ENCODE measurements at places on chromosomes 2 and 18.

DNA sequence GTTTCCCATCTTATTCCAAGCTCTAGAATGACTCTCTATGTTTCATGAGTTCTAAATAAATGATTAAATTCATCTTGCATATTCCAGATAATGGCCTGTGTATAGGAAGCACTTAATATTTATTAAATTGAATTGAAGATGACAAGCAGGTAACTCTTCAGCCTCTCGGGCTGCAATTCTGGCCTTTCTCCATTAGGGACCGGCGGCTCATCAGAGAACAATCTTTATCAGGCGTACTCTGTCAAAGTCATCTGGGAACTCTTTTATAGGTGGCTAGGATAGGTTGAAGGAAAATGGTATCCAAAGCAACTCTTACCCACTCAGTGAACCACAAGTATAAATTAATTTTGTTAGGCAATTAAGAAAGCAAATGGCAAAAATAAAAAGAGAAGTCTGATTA is 308.5 kb downstream of the NOL4 start:
- no peak for DNase-seq

- no peak for DNase-seq
Measured at GRCh38 chr18:9868857-9869714, 16.7 kb upstream of the TXNDC2 start.

- DNase-seq: no peak
Measured at GRCh38 chr2:178208336-178208735, 14.0 kb downstream of the OSBPL6 start.

GRCh38 chr2:173288561-173288960 is 66.1 kb upstream of the CDCA7 start:
- DNase-seq: no peak

GRCh38 chr18:51531501-51531900 is 334.0 kb upstream of the MEX3C start:
- DNase-seq: no peak

DNA sequence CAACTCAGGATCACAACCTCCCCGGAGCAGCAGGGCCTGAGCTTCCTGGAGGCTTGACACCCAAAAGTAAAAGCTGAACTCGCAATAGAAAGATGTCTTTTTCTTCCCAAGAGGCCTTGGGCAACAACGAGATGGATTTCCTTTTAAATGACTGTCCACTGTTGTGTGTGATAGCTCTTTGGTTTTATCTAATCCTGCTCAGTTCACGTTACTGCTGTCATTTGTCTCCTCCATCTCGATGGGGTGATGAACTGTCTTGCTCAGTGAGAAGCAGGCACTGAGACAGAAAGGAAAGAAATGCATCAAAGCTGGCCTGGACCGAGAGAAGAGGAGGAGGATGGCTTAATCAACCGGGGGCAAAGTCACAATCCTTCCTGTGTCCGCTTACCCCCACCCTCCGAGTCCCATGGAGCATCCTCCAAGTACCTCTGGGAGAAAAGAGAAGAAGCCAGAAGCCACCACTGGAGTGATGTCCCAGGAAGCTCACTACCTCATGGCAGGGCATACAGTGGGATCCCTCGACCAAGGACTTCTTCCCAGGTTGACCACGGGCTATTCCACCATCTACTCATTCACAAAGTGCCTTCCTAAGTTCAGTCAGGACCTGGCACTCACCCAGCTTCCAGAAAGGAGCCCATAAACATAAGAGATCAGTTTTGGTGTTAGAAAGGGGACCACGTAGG is 68.5 kb downstream of the GALNT14 start:
- no peak for DNase-seq

DNA sequence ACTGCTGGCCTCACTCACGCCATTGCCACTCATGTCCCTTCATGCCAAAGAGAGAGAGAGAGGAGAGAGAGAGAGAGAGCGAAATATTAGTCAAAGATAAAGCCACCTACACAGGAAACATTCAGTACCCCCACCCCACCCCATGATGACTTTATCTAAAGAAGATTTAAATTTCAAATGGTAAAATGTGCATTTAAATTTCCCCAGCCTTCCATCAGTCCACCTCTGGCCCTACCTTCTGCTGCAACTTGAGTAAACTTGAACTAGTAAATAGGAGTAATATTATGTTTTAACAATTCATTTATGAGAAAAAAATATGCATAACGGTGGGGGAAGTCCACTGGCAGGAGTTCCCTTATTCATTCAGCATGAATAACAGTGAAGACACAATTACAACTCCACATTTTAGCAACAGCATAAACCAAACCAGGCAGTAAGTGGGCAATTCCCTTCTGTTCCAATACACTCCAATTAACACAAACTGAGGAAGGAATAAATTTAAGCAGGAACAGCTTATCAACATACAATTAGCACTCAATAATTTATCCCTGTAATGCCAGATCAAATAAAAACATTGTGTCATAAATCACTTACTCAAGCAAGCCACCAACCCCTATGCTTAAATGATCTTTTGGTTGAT is 264.2 kb downstream of the LNPK start:
- no peak for DNase-seq

DNA sequence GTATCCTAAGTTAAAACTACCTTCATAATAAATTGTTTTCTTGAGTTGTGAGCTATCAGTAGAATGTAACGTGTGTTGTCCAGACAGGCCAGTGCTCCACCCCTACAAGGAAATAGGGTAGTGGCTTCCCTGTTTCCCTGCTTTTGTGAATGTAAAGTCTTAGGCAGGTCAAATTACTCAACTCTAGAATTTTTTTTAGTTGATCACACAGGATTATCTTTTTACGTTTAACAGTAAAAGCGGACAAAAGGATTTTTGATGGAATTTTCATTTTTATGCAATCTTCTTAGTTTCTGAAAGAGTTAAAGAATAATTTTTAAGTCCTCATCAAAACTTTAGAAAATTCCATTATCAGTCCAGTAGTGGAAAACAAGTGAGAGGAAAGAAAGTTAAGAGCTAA is 38.2 kb downstream of the GPD2 start:
- DNase-seq: no peak

DNA sequence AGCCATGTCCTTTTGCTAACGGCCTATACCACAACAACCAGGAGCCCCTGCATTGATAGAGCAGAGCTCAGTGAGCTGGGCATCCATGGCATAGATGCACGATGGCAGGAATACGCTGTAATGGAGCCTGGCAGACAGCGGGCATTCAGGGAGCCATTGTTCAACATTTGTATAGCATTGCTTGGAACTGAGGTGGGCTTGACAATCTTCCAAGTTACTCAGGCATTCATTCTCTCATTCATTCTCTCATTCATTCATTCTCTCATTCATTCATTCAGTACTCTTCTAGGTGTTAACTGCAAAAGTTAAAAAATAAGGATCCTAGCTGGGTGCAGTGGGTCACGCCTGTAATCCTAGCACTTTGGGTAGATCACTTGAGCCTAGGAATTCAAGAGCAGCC is 62.7 kb downstream of the MYOM1 start:
- DNase-seq: no peak

DNA sequence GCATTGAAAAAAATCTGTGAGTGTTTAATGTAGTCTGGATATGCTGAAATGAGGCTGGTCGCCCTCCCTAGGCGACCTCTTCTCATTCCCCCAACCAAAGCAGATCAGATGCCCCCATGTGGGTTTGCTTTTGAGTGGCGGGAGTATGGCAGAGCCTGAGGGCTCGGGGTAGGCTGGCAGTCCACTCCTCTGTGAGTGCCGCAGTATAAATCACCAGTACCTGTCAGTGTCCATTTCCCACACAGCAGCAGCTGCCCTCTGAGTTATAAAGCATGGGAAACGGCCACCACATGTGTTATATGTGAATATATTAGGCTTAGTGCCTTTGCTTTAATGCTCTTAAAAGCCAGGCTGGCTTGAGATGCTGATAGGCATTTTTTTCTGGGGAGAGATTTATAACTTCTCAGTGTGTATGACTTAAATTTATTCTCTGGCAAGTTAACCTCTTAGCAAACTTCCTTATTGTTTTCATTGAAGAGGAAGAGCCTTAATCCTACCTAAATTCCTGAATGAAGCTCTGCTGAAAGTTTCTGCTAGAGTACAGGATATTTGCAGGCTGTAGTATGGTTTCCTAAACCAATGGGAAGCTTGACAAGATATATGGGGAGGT is 3.8 kb downstream of the DCC start:
- DNase-seq: no peak

GRCh38 chr2:8684878-8685696 is 3.2 kb downstream of the ID2 start:
- peak; percentile 43 for DNase-seq

GRCh38 chr18:13556502-13556901 is 169.9 kb downstream of the FAM210A start:
- no peak for DNase-seq

GRCh38 chr2:122179492-122180165 is 424.2 kb downstream of the TSN start:
- DNase-seq: no peak

DNA sequence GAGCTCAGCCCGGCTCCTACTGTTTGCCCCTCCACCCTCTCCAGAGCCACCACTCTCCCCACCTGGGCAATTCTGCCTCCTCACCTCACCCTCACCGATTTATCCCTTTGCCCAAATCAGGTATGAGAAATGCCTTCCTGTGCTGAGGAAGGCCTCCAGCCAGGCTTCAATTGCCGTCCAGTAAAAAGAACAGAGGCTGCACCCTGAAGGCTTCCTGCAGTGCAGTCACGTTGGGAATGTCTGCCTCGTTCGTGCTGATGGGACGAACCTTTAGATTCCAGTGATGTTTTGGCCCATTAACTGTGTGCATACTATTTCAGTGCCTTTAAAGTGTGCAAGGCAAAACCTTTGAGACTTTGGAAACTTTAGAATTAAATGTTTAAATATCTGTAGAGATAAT is 34.2 kb downstream of the ATP6V1C2 start:
- DNase-seq: no peak

DNA sequence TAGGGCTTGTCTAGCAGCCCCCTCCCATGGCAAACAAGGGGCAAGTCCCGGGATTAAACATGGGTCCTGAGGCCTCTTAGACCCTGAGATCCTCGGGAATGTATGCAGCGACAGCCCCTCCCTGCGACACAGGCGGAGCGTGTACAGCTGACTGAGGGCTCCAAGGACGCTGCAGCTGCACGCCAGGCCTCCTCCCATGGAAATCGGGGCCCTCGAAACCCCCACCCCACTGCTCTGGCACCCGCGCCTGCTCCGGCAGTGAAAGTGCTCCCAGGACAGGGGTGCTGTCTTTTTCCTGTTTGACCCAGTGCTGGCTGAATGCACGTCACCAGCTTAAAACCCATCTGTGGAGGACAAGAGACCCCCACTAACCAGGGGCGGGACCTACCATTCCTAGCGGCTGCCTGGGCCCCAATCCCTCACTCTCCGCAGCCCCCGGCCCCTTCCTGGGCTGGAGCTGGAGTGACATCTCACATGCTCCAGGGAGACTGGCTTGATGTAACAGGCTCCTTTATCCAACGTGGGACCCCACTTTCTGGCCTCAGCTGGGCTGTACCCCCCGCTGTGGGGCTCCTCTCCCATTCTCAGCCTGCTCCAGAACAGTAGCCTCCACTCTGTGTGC is 247.7 kb downstream of the TWIST2 start:
- DNase-seq: no peak

DNA sequence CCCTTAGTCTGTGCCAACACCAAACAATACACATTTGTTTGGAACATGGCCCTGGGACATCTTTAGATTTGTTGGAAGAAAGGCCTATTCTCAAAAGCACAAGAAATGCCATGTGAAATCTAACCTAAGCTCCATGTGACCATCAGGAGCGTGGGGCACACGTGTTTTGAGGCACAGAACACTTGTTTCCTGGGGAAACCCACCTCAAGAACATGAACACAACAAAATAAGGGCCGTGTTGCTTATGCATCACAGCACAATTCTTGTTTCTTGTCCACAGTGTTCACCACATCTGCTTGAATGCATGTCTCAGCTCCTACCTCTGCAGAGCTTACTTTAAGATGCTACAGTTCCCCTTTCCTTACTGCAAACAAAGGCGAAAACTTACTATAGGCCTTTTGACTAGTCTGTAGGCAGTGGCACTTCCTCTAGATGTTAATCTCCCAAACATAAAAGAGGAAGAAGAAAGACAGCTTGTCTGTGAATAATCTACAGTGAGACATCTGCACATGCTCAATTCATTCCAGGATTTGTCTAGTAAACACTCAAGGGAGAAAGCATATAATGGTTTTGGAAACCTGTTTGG is 165.0 kb downstream of the ANKRD44 start:
- no peak for DNase-seq

GRCh38 chr2:39947294-39948015 is 168.4 kb upstream of the THUMPD2 start:
- no peak for DNase-seq

DNA sequence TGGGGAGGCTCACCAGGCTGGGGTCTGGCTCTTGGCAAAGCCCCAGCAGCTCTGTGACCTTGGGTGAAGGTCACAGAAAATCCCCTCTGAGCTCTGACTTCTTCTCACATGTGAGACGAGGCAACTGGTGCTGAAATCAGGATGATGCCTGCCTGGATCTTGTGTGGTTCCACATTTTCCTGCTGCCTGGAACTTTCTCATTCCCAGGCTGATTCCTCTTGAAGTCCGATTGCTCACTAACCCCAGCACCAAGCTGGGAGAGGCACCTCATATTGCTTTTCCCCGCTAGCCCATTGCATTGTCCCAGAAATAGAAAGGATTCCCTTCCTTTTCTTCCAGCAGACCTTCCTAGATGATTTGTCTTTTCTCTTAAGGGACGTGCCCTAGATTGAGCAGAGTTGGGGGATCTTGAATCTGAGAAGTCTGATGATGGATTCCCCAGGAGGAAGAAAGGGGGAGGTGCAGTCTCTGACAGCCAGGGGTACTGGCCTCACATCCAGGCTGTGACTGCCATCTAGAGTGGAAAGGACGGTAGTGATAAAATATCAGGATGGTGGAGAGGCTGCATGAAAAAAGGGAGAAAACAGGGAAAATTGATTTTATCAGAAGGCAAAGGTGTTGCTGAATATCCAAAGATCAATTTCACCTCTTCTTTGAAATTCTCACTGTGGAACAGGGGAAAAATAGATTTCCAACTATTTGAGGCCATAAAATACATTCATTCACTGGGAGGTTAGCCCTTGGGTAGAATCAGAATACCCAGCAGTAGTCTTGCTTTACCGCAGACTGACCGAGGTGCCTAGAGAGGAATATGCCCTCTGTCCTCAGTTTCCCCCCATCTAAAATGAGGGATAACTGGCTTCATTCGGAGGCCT is 96.3 kb downstream of the FAM210A start:
- DNase-seq: peak; percentile 41

- no peak for DNase-seq
Measured at GRCh38 chr2:75787532-75788132, 76.9 kb upstream of the GCFC2 start.

DNA sequence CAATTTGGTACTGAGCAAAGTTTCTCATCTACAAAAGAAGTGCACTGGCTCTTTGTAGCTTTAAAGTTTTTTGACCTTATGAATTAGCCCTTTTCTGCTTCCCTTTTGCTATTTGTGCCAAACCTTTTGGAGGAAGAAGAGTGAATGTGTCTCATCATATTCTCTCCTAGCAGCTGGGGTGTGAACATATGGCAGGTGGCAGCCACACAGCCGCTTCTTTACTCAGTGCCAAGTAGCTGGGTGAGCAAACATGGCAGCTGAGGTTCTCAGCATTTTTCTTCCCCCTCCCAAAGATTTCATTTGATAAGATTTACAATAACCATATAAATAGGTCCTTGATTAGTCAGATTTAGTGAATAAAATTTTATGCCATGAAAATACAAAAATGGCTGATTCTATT is 46.7 kb upstream of the STK17B start:
- DNase-seq: no peak

GRCh38 chr2:70553334-70553583 is 367 bp downstream of the TGFA start:
- no peak for DNase-seq

Data from activated naive CD4-positive, alpha-beta T cell treated with anti-CD3 and anti-CD28 coated beads, Interleukin-2, amount 50 U/mL, for 16 hours (primary cell).